ENCODE measurements at places on chromosomes 2 and 18.

GRCh38 chr2:95277246-95277906 lies 3.1 kb downstream of the PROM2 start:
- DNase-seq, result no peak

DNA sequence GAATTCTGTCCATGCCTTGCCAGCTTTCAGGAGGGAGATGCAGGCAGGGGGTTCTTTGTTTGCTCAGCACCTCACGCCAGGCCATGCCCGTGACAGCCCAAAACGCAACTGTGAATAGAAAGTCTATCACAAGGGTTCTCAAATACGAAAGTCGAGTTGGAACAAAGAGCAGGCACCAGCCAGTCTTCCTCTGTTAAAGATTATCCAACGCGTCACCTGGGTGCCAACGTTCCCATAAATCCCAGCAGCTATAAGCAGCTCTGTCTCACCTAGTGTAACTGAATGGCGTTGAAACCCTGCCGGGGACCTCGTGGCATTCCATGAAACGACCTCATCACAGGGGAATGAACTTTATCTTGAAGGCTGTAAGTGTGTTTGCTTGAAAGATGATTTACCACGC lies 84.8 kb upstream of the GATA6 start:
- no peak for DNase-seq

DNA sequence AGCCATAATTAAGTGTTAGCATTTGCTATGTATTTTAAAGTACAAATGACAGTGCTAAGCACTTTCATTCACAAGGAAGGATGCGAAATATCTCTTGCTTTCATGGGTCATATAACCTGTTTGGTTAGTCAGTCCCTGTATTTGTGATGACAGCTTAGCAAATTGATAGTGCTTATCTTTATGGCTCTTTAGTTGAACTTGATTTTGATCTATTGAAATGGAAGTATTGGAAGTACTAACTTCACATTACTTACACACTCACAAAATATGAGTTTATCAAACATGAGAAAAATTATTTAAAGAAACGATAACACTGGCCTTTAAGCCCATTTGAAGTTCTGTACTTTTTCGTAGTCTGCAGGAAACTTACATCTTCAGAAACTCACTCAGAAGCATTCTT lies 97.4 kb upstream of the NEUROD1 start:
- DNase-seq, result no peak

- DNase-seq, result no peak
These were observed 54.0 kb upstream of the LINC00305 start for GRCh38 chr18:64202863-64203262.

- no peak for DNase-seq
These were observed 199.1 kb upstream of the UBE2E3 start for GRCh38 chr2:180781276-180781675.

DNA sequence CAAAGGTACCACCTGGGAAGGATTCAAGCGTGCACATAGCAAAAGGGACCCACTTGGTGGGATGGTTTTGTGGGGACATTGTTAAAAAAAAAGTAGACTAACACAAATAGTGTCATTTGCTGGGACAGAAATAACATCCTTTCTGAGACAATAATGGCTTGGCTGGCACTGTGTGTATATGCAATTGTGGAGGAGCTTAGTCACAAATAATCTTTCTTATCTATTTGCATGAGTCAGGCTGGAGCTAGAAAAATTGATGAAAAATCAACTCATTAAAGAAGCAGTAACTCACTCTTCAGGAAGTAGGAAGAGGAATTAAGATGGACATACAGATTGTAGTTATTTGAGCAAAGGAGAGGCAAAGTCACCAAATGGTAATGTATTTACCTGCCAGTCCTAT lies 29.5 kb upstream of the ITGB6 start:
- peak; percentile 81 for DNase-seq

DNA sequence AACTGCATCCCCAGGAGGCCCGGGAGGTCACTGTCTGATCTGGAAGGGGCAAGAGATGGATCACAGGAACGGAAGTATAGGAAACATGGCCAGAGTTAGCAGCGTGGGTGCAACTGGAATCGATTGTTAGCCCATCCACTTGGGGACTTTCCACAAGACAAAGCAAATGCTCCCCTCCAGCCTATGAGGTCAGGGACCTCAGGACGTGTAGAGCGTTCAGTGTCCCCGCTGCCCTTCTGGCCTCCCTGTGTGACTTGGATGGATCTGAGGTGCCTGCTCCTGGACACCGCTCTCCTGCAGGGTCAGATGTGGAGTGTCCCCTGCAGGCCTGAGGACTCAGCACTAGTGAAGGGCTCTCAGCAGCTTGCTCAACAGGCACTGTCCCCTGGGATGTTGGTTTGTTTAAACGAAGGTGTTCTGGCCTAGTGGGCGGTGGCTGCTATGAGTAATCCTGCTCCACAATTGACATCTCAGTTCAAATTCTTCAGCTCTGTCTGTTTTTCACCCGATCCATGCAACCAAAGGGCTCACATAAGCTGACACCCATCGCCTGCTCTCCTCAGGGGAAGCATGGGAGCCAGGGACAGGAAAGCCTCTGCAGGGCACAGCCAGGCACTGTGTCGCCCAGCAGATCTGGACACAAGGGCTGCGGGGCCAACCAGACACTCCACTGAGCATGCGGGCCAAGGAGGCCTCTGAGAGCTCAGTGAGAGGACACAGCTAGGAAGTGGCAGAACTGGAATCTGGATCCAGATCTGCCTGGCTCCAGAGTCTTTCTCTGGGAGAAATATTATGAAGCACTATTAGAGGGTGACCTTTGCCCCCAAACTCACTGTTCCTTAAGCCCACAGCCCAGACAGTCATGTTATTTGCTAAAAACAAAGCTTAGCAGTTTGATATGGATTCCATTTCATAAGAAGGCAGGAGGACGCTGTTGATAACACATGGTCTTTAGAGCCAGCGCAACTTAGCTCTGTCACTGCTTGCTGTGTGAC lies 78.5 kb downstream of the RHOB start:
- no peak for DNase-seq
